ENCODE measurements at places on chromosomes 5 and 9. TPM values are rescaled to one million over a fixed set of nuclear protein-coding genes. Genes with fewer than 3 reads are reported as not detected.

CDK9 gene
- 25.6 TPM for total RNA-seq

ENTPD2 gene
- 0.23 TPM for total RNA-seq

CD180 gene
- 10.7 TPM for total RNA-seq

TMEM171 gene
- total RNA-seq, result 2.6 TPM

NR4A3 gene
- 2.4 TPM for total RNA-seq

DNA sequence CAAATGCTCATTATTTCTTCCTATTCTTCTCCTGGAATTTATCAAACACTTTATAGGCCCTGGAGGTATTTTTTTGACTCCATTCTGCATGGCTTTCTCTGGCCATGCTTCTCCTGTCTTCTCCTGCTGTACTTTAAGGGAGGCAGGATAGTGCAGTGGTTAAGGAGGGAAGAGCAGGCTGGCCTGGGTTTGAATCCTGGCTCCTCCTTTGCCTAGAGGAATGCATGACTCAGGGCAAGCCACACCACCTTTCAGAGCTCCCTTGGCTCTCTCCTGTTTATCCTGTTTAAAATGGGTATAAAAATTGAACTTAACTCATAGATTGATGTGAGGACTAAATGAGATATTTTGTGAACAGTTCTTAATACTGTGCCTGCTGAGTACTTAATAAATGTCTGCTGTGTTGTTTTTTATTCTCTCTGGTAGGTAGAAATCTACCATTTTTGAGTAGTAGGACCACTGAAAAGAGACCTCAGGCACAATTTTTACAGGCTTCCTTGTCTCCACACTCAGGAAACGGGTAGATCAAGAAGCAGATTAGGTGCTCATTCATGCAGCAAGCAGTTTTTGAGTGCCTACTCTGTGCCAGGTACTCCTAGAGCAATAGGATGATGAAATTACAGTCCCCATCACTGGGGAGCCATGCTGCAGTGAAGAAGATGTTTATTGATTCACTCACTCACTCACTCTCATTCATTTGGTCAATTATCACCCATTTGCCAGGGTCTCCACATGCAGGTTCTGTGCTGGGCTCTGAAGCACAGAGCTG lies 32.7 kb upstream of the ARAP3 start:
- ATAC-seq, result no peak

GRCh38 chr5:34957857-34958690 lies 28.7 kb downstream of the DNAJC21 start:
- ATAC-seq, result no peak

DNA sequence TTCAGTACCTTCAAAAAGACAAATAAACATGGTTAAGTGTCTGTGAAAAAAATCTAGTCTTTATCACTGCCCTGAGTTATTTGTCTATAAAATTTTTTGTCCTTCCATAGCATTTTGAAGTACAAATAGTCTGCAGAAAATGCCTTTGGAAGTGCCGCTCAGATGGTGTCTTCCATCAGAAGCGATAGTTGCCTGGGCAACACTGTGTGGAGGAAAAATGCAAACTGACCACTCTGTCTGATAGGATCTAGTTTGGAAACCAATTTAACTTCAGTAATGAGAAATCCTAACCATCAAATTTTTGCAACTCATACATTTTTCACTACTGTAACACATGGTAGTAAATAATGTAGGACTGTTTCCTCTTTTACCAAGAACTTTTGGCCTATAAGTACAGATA lies 449.9 kb downstream of the PRELID2 start:
- no peak for ATAC-seq

- no peak for ATAC-seq
Measured at GRCh38 chr9:2764353-2764752, 47.0 kb downstream of the KCNV2 start.

Data from motor neuron (in vitro differentiated cells).